ENCODE measurements at places on chromosomes 4 and X.

DNA sequence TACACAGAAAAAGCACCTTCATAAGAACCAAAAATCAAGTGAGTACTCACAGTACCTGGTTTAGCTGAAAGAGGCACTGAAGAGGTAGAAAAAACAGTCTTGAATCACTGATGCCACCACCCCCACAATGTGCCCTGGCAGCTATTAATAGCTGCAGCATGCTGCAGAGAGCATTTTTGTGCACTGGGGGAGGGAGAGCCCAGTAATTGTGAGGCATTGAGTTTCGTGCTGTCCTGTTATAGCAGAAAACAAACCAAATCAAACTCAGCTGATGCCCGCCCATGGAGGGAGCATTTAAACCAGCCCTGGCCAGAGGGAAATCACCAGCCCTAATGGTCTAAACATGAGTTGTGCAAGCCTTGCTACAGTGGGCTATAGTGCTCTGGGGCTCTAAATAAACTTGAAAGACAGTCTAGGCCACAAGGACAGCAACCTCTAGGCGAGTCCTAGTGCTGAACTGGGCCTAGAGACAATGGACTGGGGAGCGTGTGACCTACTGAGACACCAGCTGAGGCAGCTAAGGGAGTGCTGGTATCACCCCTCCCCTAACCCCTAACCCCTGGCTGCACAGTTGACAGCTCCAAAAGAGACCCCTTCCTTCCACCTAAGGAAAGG lies 106.3 kb upstream of the TMLHE start:
- no peak for DNase-seq

- DNase-seq: no peak
Observed at GRCh38 chr4:140152013-140152703, 1.8 kb downstream of the MAML3 start.

- no peak for DNase-seq
Observed at GRCh38 chrX:134416087-134416486, 43.9 kb upstream of the HPRT1 start.

DNA sequence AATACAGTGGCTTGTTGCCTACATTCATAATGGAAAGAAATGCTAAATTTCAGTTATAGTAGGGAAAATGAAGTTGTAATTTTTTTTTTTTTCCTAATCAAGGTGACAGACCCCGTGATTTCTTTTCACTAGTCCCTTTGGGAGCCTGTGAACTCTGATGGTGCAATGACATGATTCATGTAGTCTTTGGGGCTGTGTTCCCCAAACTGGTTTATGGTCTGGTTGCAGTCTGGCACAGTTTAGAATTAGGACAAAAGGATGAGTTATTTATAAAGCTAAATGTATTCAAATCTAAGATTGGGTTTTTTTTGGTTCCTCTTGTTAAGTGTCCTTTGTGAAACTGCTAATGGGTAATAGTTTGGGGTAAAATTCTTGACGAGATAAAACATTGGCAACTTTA lies 66.0 kb downstream of the REPS2 start:
- no peak for DNase-seq

GRCh38 chrX:13112499-13112898 lies 68.1 kb upstream of the FAM9C start:
- no peak for DNase-seq

DNA sequence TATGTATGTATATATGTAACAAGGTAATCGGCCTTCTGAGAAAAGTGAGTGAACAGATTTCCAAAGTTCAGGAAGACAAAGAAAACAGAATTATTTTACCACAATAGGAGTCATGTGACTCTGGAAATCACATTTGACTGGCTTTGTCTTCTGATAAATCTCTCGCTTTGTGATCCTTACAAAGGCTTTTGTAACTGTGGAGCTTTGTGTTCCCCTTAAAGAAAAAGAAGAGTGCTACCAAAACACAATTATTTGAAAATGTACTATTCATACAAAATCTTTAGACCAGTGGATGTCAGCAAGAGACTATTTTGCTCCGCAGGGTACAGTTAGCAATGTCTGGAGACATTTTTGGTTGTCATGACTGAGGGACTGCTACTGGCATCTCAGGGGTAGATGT lies 238.8 kb downstream of the LDB2 start:
- no peak for DNase-seq

- no peak for DNase-seq
Observed at GRCh38 chr4:167616476-167616875, 382.2 kb upstream of the SPOCK3 start.

GRCh38 chrX:121389976-121390714 lies 342.7 kb downstream of the GLUD2 start:
- DNase-seq: no peak

DNA sequence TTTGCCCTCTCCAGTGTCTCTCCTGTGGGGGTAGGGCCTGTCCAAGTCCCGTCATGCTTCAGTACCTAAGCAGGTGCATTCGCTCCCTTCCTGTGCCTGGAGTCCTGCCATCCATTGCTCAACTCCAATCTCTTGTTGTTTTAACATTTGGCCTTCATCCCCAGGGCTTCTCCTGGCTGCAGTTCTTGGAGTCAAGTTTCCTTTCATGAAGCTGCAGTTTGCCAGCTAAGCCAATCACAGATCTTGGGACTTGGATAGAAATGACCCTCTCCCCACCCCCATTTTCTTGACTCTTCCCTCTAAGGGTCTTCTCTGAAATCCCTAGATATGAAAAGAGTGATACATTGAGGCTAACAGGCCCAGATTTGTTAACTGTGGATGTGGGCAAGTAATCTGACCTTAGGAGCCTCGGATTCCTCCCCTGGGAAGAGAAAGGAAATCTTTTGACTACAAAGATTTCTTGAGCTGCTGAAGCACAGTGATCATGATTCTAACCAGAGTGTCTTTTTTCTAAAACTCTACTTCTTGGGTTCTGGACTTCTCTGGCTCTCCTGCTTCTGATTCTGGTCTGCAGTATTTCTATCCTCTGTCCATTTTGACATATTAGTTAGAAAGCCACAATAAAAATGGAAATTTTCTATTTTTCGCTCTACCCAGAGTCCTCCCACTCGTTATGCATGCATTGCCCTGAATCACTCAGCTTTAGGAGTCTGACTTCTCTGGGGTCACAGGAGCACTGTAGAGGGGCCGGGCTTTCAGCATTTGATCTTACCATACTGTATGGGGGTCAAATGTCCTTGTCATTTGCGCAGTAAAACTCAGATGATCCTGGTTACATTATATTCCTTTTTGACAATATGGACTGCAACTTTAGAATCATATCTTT lies 61.0 kb downstream of the CHRNA9 start:
- no peak for DNase-seq

- DNase-seq: no peak
Observed at GRCh38 chrX:72399816-72400215, 94.1 kb upstream of the CITED1 start.

DNA sequence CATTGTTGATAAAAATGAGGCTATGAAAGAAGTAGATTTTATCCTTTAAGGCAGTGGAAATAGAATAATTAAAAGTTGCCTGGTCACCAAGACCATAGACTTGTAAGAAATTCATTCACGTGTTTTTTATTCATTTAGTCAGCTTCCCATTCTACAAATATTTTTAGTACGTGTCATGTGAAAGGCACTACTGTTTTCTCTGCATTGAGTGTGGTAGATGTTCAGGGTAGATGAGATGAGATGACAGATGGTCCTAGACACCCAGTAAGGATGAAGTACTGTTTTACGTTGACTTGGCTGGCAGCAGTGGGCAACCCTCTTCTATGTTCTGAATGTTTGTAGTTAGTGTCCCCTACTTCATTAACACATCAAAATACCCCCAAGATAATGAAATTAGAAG lies 228.1 kb downstream of the ARHGAP24 start:
- no peak for DNase-seq

Measured in GOT3 (cell line).